Cardiac septum (tissue), 1 donor: ENCODE measurements at places on chromosomes 4 and X. TPM values are rescaled to one million over a fixed set of nuclear protein-coding genes. Genes with fewer than 3 reads are reported as not detected.
A peak's percentile ranks its signal among the peaks of the same experiment; 100 is the strongest.

The ARHGAP24 gene
- total RNA-seq = 60.1 TPM

The CHIC1 gene
- total RNA-seq = 9.7 TPM

DNA sequence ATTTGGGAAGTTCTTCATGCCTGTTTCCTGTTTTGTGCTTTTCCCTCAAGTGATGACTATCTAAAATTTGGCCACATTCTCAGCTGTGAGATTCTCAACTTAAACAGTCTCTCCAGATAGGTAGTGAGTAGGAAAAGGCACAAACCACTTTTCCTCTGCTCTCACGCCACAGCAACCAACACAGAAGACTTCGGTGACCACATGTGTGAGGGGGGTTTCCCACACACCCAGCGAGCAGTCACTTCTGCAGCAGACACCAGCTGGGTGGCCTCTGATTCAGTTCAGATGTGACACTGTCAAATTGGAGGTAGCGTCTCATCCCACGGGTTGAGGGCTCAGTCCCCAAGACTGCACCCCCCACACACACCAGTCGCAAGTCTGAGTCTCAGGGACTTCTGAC is 25.1 kb upstream of the CLDN34 start:
- no peak for DNase-seq

- DNase-seq = no peak
Observed at GRCh38 chr4:101967697-101968346, 177.3 kb downstream of the BANK1 start.

DNA sequence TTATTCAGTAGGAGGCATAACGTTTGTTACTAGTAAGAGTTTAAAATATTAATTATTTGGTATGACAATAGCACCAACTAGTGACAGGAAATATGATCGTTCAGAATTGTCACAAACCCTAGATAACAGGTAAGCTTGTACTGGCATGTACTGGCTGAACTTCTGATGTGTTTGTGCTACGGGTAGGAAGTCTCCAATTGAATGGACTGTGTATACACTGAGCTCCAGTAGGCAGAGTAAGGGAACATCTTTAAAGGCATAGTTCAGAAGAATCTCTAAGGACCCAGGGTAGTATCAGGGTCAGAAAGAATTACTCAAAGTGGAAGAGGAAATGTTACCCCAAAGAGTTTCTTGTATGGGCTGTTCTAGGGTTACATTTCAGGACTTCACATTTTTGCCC is 230.4 kb downstream of the EDA2R start:
- no peak for DNase-seq

DNA sequence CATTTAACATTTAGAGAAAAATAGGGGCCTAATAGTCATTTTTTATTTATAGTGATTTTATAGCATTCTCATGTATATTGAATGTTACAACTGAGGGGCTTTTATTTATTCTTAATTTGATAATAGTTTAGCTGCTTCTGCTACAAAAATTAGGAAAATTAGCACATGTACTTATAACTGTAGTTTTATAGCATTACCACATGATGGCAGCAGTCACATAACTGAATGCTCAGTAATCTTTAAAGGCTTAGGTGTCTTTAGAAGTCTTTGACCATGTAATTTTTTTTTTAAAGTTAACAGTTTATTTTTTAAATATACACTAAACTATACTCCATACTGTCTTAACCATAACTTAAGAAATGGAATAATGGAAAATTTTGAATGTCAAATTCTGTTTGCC is 136.6 kb downstream of the STAG2 start:
- no peak for DNase-seq

DNA sequence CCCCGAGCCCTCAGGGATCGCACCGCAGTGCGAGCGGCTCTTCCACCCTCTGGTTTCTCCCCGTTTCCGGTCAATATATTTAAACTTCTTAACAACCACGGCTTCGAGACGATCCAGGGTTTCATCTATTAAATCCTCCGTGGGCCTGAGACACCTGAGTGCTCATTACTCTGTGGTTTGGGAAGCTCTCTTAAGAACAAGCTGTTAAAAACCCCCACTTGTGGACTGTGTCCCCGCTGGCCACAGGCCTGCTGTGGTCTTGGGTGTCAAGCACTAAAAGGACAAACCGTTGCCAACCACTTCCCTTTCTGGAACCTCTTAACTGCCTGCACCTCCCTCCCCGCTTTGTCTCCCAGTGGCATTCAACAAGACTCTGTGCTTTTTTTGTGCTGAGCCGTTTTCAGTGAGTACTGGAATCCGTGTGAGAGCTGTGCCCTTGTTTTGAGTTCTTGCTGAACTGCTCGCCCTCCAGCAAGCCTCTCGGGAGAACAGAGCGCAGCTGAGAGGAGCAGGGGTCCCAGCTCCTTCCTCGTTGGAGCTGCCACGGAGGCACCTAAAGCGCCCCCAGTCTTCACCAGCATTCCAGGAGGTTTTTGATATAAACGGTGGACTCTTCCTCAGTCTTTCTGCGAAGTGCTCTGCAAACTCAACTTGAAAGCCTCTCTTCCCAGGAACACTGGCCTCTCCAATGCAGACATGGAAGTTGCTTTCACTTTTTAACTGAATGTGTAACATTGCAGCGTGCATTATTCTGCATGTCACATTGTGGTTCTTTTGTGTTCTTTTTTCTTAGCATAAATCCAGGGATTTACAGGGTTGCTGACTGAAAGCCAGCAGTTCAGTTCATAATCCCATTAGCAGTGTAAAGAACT is 691 bp upstream of the IGFBP7 start:
- DNase-seq = peak; percentile 80
